H1 (cell line): ENCODE measurements at places on chromosomes 4 and X. TPM values are rescaled to one million over a fixed set of nuclear protein-coding genes. Genes with fewer than 3 reads are reported as not detected.

Gene NONO
- 641 and 784 TPM in 2 replicates for polyA plus RNA-seq

Gene NIPAL1
- polyA plus RNA-seq = 1.4 and 1.7 TPM in 2 replicates

Gene SMAD1
- 20.1 and 25.3 TPM in 2 replicates for polyA plus RNA-seq

- no peak overlapping the region for H3K27ac ChIP-seq
- H3K27me3 ChIP-seq = no peaks in the 10 kb centered on the region
- no peaks in the 10 kb centered on the region for H3K4me1 ChIP-seq
- DNase-seq = no peak
- H3K36me3 ChIP-seq = no peaks in the 10 kb centered on the region; the same call in 1 of the 2 replicates
Observed at GRCh38 chrX:97332963-97333362, 449.3 kb downstream of the RPA4 start.

- H3K4me3 ChIP-seq = peak overlapping the region; percentile 28; the same call in 1 of the 2 replicates
- H3K36me3 ChIP-seq = no peaks in the 10 kb centered on the region
- DNase-seq = no peak
- H3K27ac ChIP-seq = no peak overlapping the region
- H3K27me3 ChIP-seq = peaks cover 40% of the 10 kb centered on the region
Observed at GRCh38 chr4:144649646-144650045, 3.7 kb downstream of the HHIP start.

DNA sequence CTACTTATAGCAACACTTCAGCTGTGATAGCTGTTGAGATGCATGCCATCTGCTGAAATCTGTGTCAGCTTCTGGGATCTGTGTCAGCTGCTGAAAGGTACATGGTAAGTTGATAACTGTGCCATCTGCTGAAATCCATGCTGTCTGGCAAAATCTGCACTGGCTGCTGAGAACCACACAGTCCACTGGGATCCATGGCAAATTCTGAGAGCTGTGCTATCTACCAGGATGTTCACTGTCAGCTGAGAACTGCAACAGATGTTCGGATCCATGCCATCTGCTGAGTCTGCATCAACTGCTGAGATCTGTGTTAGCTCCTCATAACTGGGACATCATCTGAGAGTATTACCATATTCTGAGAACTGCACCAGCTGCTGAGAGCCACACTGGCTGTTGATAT lies 430.5 kb upstream of the POU3F4 start:
- no peak overlapping the region for H3K4me3 ChIP-seq
- H3K36me3 ChIP-seq = no peaks in the 10 kb centered on the region
- H3K4me1 ChIP-seq = no peaks in the 10 kb centered on the region
- H3K27me3 ChIP-seq = no peaks in the 10 kb centered on the region
- no peak for DNase-seq
- H3K27ac ChIP-seq = no peak overlapping the region

GRCh38 chrX:55777596-55777995 lies 60.0 kb downstream of the RRAGB start:
- no peak overlapping the region for H3K4me3 ChIP-seq
- H3K4me1 ChIP-seq = no peaks in the 10 kb centered on the region
- H3K27me3 ChIP-seq = no peaks in the 10 kb centered on the region
- no peaks in the 10 kb centered on the region for H3K36me3 ChIP-seq

- H3K27me3 ChIP-seq = no peaks in the 10 kb centered on the region
- no peak overlapping the region for H3K4me3 ChIP-seq
- H3K27ac ChIP-seq = no peak overlapping the region
- H3K4me1 ChIP-seq = no peaks in the 10 kb centered on the region
- H3K36me3 ChIP-seq = no peaks in the 10 kb centered on the region
Observed at GRCh38 chr4:27917381-27917780, 1056.7 kb downstream of the STIM2 start.

DNA sequence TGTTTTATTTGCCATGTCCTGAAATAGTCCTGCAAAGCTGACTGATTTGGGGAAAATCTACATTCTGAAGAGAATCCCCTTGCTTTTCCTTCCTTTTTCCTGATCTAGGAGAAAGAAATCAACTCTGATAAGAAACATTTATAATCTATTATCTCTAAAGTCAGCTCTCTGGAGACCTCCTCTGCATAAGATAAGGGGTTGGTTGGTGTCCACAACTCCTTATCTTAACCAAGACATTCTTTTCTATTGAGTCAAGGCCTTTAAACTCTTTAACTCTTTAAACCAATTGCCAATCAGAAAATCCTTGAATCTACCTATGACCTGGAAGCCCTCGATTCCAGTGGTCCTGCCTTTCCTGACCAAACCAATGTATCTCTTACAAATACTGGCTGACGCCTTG lies 373.6 kb upstream of the RASGEF1B start:
- no peak overlapping the region for H3K4me3 ChIP-seq
- H3K36me3 ChIP-seq = no peaks in the 10 kb centered on the region
- H3K4me1 ChIP-seq = no peaks in the 10 kb centered on the region
- peaks cover 1% of the 10 kb centered on the region for H3K27me3 ChIP-seq
- DNase-seq = no peak
- no peak overlapping the region for H3K27ac ChIP-seq

GRCh38 chr4:111450867-111451266 lies 694.4 kb upstream of the FAM241A start:
- H3K4me3 ChIP-seq = no peak overlapping the region
- no peaks in the 10 kb centered on the region for H3K4me1 ChIP-seq
- no peak overlapping the region for H3K27ac ChIP-seq
- H3K36me3 ChIP-seq = no peaks in the 10 kb centered on the region
- no peaks in the 10 kb centered on the region for H3K27me3 ChIP-seq

- no peak overlapping the region for H3K27ac ChIP-seq
- no peak for DNase-seq
- H3K27me3 ChIP-seq = peaks cover 1% of the 10 kb centered on the region
- H3K4me3 ChIP-seq = no peak overlapping the region
Observed at GRCh38 chr4:40311811-40312346, 23.3 kb upstream of the CHRNA9 start.

GRCh38 chr4:86220121-86220520 lies 139.7 kb downstream of the MAPK10 start:
- no peak overlapping the region for H3K4me3 ChIP-seq
- H3K27me3 ChIP-seq = no peaks in the 10 kb centered on the region
- no peak for DNase-seq

DNA sequence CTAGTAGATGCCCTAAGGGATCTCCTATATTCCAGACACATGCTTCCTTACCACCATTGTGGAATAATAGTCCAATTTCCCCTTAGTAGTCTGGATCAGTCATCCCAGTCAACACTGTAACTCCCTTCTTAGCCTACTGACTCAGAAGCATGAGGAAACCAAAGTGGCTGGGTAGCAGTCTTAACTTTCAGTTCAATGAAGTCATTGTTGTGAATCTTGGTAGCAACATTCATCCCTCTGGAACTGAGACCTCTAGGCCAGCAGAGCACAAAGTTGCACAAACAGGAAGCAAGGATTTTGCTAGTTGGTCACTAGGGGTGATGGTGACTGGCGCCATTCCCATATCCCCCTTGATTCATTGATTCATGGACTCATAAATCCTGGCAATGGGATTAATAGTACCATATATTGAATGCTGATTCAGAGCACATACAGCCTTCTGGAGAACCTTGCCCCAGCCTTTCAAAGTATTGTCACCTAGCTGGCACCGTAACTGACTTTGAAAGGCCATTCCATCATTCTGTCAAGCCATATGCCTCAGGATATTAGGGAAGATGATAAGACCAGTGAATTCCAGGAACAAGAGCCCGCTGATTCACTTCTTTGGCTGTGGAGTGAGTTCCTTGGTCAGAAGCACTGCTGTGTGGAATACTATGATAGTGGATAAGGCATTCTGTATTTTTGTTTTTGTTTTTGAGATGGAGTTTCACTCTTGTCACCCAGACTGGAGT lies 19.7 kb upstream of the GPAT3 start:
- DNase-seq = no peak
- no peak overlapping the region for H3K4me3 ChIP-seq
- H3K4me1 ChIP-seq = no peaks in the 10 kb centered on the region
- no peaks in the 10 kb centered on the region for H3K36me3 ChIP-seq
- H3K27ac ChIP-seq = no peak overlapping the region

- H3K27me3 ChIP-seq = no peaks in the 10 kb centered on the region
- H3K27ac ChIP-seq = no peak overlapping the region
- no peaks in the 10 kb centered on the region for H3K4me1 ChIP-seq
- DNase-seq = no peak
Observed at GRCh38 chrX:21821875-21822274, 17.5 kb upstream of the MBTPS2 start.

DNA sequence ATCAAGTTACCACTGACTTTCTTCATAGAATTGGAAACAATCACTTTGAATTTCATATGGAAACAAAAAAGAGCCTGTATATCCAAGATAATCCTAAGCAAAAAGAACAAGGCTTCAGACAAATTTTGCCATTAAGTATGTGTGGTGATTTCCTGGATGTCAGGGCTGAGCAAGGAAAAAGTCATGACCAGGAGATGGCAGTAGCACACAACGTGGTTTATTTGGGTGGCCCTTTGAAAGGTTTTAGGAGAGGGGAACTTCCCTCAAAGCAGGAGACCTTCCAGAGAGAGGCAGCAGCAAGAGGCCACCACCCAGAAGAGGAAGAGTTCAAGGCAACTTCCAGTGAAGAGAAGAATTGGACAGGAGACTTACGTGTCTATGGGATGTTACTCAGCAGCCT lies 18.1 kb upstream of the ZXDB start:
- no peak for DNase-seq
- H3K27ac ChIP-seq = no peak overlapping the region
- H3K4me1 ChIP-seq = no peaks in the 10 kb centered on the region
- no peak overlapping the region for H3K4me3 ChIP-seq
- H3K36me3 ChIP-seq = no peaks in the 10 kb centered on the region
- H3K27me3 ChIP-seq = no peaks in the 10 kb centered on the region

GRCh38 chrX:10726647-10727046 lies 106.3 kb upstream of the MID1 start:
- no peak overlapping the region for H3K4me3 ChIP-seq
- no peaks in the 10 kb centered on the region for H3K36me3 ChIP-seq
- DNase-seq = no peak
- no peak overlapping the region for H3K27ac ChIP-seq
- H3K27me3 ChIP-seq = no peaks in the 10 kb centered on the region
- H3K4me1 ChIP-seq = no peaks in the 10 kb centered on the region

- no peak overlapping the region for H3K27ac ChIP-seq
- H3K36me3 ChIP-seq = no peaks in the 10 kb centered on the region
- DNase-seq = no peak
Observed at GRCh38 chr4:55378617-55379467, 16.9 kb upstream of the TMEM165 start.

DNA sequence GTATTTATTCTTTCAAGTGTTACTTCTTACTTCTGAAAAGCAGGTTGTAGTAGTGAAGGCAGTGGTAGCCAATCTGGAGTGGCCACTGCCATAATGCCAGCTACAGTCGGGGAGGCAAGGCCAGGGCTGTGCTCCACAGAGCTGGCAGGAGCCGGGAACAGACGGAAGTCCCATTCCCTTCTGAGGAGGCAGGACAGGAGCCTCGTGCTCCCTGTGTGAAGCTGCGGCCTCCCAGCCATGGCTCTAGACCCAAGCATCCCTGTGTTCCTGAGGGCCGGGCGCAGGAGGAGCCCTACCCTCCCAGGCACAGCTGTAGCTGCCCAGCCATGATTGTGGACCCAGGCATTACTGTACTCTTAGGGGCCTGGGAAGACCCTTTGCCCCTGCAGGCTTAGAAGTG lies 461.8 kb downstream of the ADGRL3 start:
- no peak for DNase-seq
- no peaks in the 10 kb centered on the region for H3K36me3 ChIP-seq
- no peak overlapping the region for H3K27ac ChIP-seq

GRCh38 chr4:155468282-155468681 lies 91.5 kb upstream of the MAP9 start:
- H3K27ac ChIP-seq = no peak overlapping the region
- H3K27me3 ChIP-seq = no peaks in the 10 kb centered on the region
- no peak for DNase-seq
